ENCODE measurements at places on chromosomes 7 and 10.

DNA sequence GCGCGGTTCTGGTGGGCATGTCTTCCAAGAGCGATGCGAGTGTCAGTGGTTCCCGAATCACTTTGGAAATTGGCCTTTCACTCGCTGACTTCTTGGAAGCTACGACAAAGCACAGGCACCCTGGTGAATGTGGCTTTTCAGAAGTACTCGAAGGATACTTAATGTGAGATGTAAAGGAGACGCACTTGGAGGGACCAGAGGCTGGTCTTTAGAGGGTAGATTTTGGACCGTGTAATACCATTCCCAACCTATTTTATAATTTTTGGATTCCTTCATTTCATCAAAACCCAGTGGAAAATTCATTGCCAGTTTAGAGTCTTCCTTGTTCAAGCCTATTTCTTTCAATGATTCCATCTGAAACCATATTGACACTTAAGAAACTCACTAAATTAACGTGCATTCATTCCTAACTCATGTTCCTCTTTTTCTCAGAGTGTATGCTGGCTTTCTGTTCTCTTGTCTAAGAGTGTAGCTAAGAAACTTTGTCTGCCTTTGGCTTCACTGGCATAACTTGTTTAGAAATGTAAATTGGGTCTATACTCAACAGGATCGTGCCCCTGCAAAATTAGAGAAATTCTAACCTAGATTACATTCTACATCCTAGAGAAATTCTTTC, 645 bp upstream of the COPG2 start:
- peak; percentile 2 for DNase-seq

DNA sequence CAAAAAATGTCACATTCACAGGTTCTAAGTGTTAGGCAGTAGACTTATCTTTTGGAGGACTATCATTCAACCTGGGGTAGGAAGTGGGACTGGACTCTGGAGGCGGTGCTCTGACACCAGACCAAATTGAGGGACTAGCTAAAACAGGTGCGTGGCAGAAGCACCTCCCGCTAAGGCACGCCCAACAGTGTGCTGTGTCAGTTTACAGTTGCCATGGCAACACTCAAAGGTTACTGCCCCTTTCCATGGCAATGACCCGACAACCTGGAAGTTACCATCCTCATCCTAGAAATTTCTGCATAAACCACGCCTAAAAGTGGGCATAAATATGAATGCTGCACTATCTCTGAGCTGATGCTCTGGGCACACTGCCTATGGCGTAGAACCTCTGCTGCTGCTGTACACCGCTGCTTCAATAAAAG, 14.0 kb upstream of the BLNK start:
- DNase-seq: no peak

DNA sequence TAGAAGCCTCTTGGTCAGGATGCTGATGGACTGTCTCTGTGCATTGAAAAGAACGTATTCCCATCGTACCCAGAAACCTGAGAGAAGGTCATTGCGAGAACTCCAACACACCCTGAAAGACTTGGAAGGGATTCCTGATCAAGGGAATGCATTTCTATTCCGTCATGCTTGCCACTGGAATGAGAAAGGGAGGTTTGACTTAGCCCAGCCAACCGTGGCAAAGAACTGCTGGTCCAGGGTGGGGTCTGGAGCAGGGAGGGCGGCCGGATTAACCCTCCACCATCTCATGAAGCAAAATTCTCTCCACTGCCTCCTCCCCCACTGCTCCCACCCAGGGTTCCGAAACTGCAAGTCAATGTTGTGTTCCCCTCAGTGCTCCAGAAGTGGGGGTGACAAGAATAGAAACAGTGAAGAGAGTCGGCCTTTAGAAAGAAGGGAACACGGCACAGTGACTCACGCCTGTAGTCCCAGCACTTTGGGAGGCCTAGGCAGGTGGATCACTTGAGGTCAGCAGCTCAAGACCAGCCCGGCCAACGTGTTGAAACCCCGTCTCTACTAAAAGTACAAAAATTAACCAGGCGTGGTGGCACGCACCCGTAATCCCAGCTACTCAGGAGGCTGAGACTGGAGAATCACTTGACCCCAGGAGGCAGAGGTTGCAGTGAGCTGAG, 137.5 kb upstream of the MGMT start:
- DNase-seq: no peak

DNA sequence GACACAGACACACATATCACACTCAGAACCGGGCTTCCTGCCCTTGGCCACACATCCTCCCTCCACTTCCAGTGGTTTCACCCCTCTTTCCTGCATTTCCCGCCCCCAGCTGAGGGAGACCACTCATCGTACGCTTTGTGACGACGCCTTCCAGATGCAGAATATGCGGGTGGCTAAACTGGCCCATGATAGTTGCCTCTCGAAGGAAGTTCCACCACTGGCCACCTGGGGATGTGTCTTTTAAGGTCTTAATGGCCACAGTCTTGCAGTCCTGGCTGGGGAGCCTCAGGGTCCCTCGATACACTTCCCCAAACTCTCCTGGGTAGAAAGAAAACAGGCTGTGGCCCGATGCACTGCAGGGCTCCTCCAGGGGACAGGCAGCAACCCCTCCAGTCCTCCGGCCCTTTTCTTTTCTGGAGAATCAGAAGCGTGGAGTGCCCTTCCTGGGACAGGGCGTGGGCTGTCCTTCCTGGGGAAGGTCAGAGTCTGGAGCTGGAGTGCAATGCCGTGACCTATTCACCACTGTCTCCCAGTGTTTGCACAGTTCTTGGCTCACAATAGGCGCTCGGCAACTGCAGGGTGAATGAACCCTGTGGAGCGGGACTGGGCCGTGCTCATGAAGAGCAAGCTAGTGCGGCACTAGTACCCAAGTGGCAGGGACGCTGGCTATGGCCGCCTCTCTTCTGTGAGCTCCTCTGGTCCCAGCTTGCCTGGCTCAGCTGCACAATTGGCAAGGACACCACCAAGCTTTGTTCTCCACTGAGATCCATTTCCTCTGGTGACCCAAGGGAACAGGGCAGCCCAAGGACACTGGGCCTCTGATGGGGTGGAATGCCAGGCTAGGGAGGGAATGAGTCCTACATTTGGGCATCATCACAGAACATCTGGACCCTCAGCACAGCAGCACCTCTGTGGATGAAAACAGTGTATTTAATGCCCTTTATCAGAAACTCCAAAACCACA, 13.2 kb downstream of the EPHA1 start:
- no peak for DNase-seq

- DNase-seq: no peak
These were observed 29.9 kb downstream of the EN2 start for GRCh38 chr7:155487509-155488482.

DNA sequence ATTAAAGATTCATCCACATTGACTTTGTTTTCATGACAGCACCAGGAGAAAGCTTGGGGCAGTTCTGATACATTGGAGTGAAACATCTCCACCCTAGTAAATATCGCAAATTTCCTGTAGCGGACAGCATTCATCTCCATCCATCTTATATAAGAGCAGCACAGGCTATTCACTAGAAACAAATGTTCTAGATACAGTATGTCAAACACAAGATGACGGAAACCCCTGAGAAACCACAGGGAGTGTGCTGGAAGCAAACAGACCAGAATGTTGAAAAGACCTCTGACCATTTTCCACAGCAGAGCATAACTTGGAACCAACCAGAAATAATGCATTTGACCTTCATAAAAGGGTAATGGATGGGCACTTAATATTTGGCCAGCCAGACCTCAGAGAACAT, 343.9 kb downstream of the SORCS1 start:
- DNase-seq: no peak

DNA sequence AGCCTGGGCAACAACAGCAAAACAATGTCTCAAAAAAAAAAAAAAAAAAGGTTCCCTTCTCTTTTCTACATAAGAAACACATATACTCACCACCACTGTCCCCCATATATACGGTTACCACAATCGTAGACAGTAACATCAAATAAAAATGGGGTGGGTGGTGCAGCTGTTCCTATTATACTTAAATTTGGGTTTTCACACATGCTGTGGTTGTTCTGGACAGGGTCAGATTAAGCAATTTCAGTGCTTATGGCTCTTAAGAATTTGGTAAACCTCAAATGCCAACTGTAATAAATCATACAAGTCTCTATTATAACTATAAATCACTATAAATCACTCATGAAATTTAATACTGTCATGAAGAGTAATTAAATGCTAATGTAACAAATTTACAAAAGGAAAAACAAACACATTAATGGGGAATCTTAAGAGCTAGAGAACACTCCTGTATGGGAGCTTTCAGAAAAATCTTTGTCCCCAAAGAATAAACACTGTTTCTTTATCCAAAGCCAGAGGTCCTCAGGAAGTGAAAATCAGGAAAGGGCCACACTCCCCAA, 143.6 kb downstream of the GLI3 start:
- DNase-seq: no peak

GRCh38 chr10:86359111-86359510, 7.5 kb downstream of the GRID1 start:
- no peak for DNase-seq

Measured in T47D (cell line).